ENCODE measurements at places on chromosomes 2 and 18. TPM values are rescaled to one million over a fixed set of nuclear protein-coding genes. Genes with fewer than 3 reads are reported as not detected.

DNA sequence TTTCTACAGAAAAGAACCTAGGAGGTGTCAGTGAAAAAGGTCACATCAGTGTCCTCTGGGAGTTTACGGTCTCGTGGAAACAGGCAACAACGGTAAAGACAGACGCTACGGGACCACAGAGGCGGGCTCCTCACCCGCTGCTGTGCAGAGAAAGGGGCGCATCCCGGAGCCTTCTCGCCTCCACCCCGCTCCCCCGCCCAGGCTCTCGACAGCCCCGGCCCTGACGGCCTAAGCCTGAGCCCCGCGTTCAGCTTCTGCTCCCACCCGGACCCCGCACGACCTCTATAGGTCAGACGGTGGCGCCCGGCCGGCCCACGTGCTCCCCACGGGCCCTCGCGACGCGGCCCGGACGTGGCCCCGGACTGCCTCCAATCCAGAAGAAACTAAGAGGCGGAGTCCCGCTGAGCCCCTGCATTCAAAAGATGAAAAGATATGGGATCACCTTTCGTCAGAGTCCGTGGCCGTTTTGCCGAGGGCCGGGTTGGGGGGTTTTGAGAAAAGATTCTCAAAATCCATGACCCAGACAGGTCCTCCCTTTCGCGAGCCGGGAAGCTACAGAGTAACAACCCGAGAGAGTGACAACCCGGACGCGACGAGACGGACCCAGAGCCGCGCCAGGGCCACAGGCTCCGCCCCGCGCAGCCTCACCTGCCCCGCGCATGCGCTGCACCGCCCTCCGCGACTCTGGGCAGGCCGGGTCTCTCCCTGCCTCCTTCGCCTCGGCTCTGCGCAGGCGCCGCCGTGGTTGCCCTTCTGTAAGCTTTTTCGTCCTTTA, at the start of gene ZC3H8:
ZC3H8 (minus strand) TSS at position 577 of the 775 bp plus-strand sequence; CDS start at position 516, 61 bp downstream.
- DNase-seq: peak; percentile 95

DNA sequence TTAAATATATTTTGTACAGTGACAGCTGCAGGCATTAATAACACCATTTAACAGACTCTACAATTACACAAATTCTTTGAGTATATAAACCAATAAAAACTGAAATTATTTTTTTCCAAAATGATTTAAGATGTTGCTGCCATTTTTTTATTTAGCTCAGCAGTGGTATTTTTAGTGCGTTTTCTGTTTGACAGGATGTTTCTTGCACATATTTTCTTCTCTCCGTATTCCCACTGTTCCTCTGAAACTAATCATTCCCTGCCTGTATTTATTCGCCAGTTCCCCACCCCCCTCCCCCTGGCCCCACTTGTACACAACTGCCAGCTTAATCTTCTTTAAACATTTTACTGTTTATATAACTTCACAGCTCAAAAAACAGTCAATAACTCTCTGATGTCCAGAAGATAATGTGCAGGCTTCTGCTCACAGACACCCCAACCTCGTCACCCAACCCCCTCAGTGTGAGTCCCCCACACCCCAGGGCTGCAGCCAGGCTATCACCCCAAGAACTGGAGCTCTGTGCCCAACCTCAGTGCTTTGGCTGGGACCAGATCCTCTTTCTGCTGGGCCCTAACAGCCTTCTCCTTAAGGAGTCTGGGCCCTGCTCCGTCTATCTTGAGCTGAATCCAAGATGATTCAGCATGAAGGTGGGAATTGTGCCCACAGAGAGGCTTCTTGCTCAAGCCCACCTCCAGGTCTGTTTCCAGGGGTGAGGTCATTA, 41.6 kb upstream of the MAP4K4 start:
- no peak for DNase-seq

- no peak for DNase-seq
These were observed 28.9 kb downstream of the MGAT5 start for GRCh38 chr2:134282629-134283400.

GRCh38 chr18:13471971-13472628, 253.5 kb downstream of the LDLRAD4 start:
- DNase-seq: no peak

GRCh38 chr18:48002933-48003365, 72.5 kb upstream of the SMAD2 start:
- DNase-seq: no peak

GRCh38 chr18:9581667-9582066, 32.7 kb downstream of the PPP4R1 start:
- no peak for DNase-seq

- no peak for DNase-seq
These were observed 117.3 kb downstream of the MTCL1 start for GRCh38 chr18:8822643-8823042.

- no peak for DNase-seq
These were observed 17.8 kb downstream of the PDCL3 start for GRCh38 chr2:100580367-100581276.

DNA sequence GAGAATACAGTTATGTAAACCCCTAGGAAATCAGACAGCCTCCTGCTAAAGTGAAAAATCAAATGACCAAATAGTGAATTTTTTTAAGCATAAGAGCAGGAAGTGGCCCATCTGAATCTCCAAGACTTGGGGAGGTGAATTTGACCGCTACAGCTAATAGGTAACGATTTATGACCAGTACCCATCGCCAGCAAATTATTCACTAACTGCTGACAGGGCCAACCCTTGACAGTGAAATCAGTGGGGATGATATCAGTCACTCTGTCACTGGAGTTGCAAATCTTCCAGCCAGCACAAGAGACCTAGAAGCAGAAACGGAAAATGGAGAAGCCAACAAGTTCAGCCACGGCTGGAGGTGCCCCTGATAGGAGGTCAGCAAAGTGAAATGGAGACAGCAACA, 164.3 kb upstream of the PIK3C3 start:
- DNase-seq: no peak

DNA sequence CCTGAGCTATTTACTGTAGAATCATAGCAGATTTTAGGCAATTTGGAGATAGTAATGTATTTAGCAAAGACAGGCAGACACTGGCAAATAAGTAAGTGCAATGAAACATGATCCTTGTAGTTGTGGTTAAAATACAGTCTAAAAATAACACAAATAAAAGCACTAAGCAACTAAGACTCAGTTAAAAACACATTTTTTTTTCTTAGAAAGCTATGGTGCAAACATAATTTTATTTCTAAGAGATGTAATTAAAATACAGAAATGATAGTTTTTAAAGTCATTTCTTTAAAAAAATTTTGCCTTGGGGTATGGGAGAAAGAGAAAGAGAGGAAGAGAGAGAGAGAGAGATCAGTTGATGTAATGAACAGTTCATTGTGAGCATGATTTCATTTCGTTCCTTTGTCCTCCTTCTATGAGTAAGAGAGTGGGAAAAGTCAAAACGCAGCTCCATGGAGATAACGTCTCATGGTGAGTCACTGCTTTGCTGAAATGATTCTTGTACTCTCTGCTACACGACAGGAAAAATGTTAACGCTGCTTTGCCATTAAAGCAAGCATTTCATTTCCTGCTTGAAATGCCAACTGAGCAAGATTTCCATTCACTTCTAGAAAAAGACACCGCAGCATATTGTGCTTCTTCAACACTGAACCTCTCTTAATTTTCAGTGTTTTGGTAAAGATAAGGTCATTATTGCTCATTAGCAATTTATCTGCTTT, 61.3 kb upstream of the PGAP1 start:
- DNase-seq: no peak

GRCh38 chr2:218876562-218877219, 4.0 kb upstream of the WNT10A start:
- no peak for DNase-seq

GRCh38 chr18:55541571-55541970, 46.4 kb downstream of the TCF4 start:
- DNase-seq: no peak

DNA sequence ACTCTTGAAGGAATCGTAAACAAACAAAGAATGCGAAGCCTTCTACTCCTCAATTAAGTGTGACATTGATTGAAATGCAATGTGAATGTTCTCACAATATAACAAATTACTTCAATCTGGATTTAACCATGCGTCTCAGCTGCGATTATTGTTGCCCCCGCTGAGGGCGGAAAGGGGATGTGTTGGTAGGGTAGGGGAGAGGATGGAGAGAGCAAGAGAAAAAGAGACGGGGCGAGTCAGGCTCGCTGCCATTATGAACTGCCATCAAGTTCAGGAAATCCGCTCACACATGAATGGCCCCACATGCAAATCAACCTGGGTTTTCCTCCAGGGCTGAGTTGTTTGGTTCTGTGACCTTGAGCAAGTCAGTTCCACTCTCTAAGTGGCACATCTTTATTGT, 129.8 kb downstream of the PXDN start:
- no peak for DNase-seq

DNA sequence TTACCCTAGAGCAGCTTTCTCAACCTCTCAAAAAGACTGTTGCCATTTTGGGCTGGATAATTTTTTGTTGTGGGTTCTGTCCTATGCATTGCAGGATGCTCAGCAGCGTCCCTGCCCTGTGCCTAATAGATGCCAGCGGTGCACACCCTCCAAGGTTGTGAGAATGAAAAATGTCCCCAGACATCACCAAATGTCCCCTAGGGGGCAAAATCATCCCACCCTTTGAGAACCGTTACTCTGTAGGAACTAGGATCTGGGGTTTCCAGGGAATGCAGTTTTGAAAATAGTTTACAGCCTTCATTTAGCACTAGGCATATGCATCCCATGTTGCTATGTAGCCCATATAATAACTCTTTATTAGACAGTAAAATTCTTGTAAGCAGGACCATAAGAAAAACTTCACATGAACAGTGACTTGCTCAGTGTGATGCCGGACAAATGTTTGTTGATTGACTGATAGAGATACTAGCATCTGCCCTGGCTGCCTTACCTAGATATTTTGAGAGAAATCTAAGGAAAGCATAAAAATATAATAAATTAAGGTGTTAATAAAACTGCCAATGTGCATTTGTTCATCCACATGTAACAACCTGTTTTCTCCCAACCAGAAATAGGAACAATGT, 79.2 kb upstream of the EPC2 start:
- no peak for DNase-seq

- no peak for DNase-seq
These were observed 1489.7 kb downstream of the LRP1B start for GRCh38 chr2:140641163-140641562.

GRCh38 chr2:40579247-40579646, 127.4 kb upstream of the SLC8A1 start:
- no peak for DNase-seq

DNA sequence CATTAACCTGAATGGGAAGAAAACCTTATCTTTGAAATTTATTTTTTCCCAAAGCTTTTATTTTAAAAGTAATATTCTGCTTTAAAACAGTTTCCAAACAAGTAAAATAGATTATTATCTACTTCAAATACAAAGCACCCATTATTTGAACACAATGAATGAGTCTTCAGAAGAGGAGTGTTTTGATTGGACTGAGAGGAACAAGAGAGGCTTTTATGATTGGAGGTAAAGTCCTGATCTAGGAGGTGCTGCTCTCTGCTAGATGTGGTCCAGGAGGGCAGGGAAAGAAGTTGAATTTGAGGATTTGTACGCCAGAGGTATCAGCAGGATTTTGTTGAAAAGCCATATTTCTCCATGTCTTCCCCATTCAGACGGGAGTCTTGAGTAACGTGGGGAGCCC, 900.7 kb downstream of the SOCS6 start:
- DNase-seq: no peak

GRCh38 chr2:37730037-37730818, 58.8 kb upstream of the CDC42EP3 start:
- no peak for DNase-seq

GRCh38 chr2:173296235-173296634, 58.4 kb upstream of the CDCA7 start:
- no peak for DNase-seq

- DNase-seq: no peak
These were observed 166.4 kb upstream of the MSH6 start for GRCh38 chr2:47616506-47616905.

DNA sequence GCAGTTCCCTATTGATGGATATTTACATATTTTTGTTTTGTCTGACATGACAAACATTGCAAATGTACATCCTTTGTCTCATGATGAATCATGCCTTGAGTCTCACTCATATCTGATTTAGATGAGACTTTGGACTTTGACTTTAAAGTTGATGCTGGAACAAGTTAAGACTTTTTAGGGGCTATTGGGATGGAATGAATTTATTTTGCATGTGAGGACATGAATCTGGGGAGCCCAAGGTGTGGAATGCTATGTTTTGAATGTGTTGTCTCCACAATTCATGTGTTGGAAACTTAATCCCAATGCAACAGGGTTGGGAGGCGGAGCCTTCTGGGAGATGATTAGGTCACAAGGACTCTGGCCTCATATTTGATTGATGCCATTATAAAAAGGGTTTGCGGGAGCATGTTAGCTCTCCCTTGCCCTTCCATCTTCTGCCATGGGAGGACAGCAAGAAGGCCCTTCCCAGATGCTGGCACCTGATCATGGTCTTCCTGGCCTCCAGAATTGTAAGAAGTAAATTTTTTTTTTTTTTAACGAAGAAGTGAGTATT, 29.1 kb upstream of the INO80D start:
- no peak for DNase-seq

GRCh38 chr2:217732992-217733391, 269.8 kb downstream of the TNS1 start:
- no peak for DNase-seq

GRCh38 chr2:232516551-232516950, 3.6 kb upstream of the PRSS56 start:
- no peak for DNase-seq

DNA sequence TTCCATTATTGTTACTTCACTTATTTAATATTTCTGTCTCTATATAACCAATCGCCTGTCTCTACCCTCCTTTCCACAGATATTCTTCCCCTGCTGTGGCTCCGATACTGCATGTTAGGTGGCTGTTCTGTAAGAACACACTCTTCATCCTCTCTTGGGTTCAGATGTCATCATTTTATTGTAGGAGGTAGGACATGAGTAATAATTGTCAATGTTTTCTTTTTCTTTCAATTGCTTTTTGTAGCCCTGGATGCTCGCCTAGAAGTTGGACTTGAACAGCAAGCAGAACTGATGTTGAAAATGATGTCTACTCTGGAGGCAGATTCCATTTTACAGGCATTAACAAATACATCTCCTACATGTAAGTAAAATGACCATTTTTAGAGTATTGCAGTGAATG, 128.6 kb downstream of the BIRC6 start:
- no peak for DNase-seq

GRCh38 chr2:239294571-239295054, 106.2 kb downstream of the HDAC4 start:
- no peak for DNase-seq

DNA sequence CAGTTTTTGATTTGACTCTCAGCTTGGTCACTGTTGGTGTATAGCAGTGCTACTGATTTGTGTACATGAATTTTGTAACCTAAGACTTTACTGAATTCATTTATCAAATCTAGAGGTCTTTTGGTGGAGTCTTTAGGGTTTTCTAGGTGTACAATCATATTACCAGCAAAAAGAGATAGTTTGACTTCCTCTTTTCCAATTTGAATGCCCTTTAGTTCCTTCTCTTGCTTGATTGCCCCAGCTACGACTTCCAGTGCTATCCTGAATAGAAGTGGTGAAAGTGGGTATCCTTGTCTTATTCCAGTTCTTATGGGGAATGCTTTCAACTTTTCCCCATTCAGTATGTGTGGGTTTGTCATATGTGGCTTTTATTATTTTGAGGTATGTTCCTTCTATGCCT, 312.9 kb upstream of the REV1 start:
- no peak for DNase-seq

ST8SIA5 gene
- not detected for total RNA-seq

REG1B gene
- not detected for total RNA-seq

LOXHD1 gene
- total RNA-seq: not detected

CD302 gene
- 30.8 TPM for total RNA-seq

POTEI gene
- total RNA-seq: not detected

GPR17 gene
- total RNA-seq: not detected

SAG gene
- total RNA-seq: not detected

SERPINB10 gene
- total RNA-seq: not detected

PRKCE gene
- total RNA-seq: 21.1 TPM

KLHL14 gene
- 0.50 TPM for total RNA-seq

ACMSD gene
- not detected for total RNA-seq

CHPF gene
- total RNA-seq: 44.4 TPM

AKAIN1 gene
- total RNA-seq: not detected

Data from esophagus muscularis mucosa (tissue), 4 donors.